Mesendoderm (in vitro differentiated cells): ENCODE measurements at places on chromosomes 11 and 22.

DNA sequence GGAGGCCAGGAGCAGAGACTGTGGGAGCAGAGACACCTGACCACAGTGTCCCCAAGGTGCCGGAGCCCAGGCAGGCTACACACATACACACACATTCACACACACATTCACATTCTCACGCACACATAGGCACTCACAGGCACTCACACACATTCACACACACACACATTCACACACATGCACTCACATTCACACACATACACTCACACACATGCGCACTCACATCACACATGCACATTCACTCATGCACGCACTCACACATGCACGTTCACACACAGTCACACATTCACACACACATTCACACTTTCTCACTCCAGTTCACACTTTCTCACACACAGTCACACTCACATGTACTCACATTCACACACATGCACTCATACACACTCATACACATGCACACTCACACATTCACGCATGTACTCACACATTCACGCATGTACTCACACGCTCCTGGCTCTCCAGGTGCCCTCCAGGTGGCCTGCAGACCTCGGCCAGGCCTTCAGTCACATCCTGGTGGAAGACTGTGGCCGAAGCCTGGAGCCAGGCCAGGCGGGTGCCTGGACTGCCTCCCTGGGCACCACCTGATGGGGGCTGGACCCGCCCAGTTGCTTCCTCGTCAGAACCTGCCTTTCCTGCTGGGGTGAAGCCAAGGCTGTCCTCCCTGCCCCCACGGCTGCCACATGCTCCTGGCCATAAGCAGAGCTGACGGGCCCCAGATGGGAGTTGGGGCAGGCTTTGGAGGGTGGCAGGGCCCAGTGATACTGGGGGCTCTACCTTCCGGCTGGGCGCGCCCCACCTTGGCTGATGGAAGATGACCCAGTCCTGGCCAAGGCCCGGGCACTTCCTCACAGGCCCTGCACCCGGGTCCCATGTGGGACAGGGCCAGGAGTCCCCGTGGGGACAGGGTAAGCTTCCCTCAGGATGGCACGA lies 89.5 kb downstream of the WNT7B start:
- no peak for DNase-seq
- no peaks in the 10 kb centered on the region for H3K36me3 ChIP-seq
- no peak overlapping the region for H3K27ac ChIP-seq
- no peaks in the 10 kb centered on the region for H3K27me3 ChIP-seq
- no peak overlapping the region for H3K4me3 ChIP-seq

DNA sequence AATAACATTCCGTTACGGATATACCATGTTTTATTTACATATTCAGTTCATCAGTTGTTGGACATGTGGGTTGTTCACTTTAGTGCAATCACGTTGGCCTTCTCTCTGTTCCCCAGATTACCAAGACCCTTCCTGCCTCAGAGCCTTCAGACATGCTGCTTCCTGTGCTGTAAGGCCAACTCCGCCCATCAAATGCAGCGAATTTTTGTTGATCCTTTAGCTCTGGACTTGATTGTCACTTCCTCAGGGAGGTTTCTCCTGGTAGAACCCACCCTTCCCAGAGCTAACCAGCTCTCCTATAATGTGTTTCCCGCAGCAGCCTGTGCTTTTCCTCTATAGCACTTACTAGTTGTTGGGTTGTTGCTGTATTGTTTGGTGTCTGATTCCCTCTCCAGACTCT lies 39.4 kb downstream of the SWAP70 start:
- no peak overlapping the region for H3K27ac ChIP-seq
- no peaks in the 10 kb centered on the region for H3K36me3 ChIP-seq
- peak; percentile 48 for DNase-seq
- no peak overlapping the region for H3K4me3 ChIP-seq

GRCh38 chr22:29767171-29768051 lies at the start of gene UQCR10:
Gene UQCR10 (plus strand): TSS chr22:29767369. CDS start chr22:29767399, 30 bp downstream.
- peak within 1 kb of the TSS; percentile 34 for H3K27ac ChIP-seq
- peak; percentile 94 for DNase-seq
- H3K27me3 ChIP-seq, result no peaks in the 10 kb centered on the region
- no peaks in the 10 kb centered on the region for H3K36me3 ChIP-seq

- no peak overlapping the region for H3K27ac ChIP-seq
- no peaks in the 10 kb centered on the region for H3K27me3 ChIP-seq
- no peaks in the 10 kb centered on the region for H3K36me3 ChIP-seq
These were observed 13.4 kb downstream of the SYT7 start for GRCh38 chr11:61567286-61568061.

DNA sequence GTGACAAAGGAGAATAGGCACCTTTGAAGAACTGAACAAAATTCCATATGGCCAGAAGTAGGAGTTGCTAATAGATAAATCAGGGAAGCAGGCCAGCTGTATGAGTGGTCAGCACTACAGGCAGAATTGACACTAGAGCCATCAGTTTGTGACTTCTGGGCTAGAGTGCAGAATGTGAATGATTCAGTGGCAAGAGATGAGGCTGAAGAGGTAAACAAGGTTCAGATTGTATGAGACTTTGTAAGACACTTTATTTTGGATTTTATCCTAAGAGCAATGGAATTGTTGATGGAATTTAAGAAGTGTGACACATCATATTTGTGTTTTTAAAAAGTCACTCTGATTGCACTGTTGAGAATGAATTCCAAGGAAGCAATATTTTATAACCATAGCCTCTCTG lies 12.9 kb downstream of the BIRC3 start:
- H3K4me1 ChIP-seq, result no peaks in the 10 kb centered on the region
- DNase-seq, result no peak
- H3K36me3 ChIP-seq, result no peaks in the 10 kb centered on the region
- no peaks in the 10 kb centered on the region for H3K27me3 ChIP-seq
- H3K27ac ChIP-seq, result no peak overlapping the region
